ENCODE measurements at places on chromosomes 3 and 15.

DNA sequence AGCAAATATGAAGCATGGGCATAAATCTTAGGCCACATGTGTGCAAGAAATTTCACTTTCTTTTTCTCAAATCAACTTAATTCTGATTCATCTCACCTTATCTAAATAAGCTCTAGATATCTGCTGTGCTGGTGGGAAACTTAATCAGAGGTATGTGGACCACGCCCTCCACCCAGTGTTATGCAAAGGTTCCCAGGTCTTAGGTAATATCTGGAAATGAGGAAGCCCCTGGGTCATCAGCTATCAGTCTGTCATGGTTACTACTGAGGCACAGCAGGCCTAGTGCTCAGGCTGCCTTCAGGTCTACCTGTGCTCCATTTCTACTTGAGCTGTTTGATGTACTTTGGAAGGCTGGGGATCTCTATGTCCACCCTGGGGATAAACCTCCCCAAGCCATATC lies 134.4 kb upstream of the KCNH8 start:
- no peak for DNase-seq

- no peak for DNase-seq
These were observed 7.0 kb upstream of the DMXL2 start for GRCh38 chr15:51629612-51630011.

DNA sequence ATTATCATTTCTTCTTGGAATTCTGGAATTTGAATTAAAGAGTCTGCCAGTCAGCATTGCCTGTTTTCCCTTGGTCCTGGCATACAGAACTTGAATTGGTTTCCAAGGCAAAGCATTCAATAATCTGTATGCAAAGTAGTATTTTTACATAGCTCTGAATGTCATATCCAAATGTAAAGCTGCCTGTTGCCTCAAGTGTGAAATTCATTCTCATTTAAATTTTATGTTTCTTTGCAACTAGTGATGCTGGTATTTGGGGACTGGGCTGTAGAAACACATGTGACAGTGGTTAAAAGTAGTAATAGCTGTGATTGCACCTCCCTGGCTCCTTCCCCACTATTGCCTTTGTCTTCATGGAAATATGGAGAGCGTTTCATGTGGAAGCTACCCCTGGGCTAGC lies 743.9 kb upstream of the GOLIM4 start:
- DNase-seq, result no peak

GRCh38 chr3:74722211-74722610 lies 107.8 kb upstream of the CNTN3 start:
- DNase-seq, result no peak

DNA sequence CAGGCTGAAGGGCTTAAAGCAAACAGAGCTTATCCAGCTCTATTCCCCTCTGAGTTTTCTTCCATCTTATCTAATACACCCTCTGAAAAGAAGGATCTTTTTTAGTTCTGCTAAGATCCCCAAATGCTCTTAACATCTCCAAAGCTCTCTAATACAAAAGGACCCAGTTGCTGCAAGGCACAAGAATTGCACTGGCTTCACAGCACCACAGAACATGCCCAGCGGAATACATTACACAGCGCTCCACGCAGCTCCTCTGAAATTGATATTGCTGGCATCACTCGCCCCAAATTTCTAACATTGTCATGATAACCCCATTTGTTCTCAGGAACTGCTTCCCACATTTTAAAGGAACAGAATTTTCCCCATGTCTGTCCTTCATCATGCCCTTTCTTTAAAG lies 210.1 kb downstream of the RORA start:
- DNase-seq, result no peak

- DNase-seq, result peak; percentile 30
These were observed 132.6 kb upstream of the MEF2A start for GRCh38 chr15:99433026-99433756.

- no peak for DNase-seq
These were observed 39.8 kb downstream of the TBL1XR1 start for GRCh38 chr3:177157492-177157891.

GRCh38 chr3:119294696-119295671 lies 801 bp downstream of the ARHGAP31 start:
- peak; percentile 67 for DNase-seq

GRCh38 chr3:46107682-46108081 lies 80.4 kb upstream of the XCR1 start:
- no peak for DNase-seq

DNA sequence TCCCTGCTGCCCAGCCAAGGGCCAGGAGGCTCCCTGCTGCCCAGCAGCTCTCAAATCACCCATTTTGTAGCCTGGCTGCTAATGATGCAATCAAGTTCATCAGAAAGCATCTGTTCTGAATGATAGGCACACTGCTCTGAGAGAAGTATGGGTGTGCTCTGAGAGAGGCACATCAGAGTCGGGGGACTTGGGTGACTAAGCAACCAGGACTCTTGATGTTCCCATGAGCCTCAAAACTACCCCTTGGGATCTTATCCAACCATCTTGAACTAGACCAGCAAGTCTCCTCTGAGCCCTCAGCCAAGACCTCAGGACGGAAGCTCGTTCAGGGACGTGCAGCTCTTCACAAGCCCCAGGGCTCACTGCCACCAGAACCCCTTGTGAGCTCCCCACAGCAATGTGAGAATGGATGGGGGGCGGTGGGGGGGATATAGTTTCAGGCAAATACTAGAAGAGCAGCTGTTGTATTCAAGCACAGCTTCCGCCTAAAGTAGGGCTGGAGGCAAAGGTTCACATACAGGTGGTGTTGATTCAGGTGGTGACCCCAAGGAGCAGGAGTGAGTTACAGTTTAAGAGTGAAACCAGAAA lies 52.2 kb upstream of the HES1 start:
- DNase-seq, result no peak

- DNase-seq, result no peak
These were observed 26.1 kb downstream of the ATRIP start for GRCh38 chr3:48472673-48472922.

GRCh38 chr15:38672814-38673670 lies 108.4 kb upstream of the RASGRP1 start:
- DNase-seq, result peak; percentile 33

DNA sequence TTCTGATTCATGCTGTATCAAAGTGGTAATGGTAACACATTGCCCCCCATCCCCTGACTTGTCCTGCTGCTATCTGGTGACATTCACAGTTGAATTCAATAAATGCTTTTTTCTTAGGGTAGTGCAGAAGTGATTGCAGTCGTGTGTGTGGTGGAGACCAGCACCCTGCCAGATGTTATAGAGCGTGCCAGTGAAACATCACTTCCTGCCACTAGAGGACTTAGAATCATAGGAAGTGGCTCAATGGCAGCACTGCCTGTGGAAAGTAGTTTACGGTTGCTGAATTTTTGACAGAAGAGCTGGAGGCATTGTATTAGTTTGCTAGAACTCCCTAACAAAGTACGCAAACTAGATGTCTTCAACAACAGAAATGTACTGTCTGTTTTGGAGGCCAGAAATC lies 37.4 kb upstream of the P2RY12 start:
- no peak for DNase-seq
